ENCODE measurements at places on chromosomes 12 and 14.

DNA sequence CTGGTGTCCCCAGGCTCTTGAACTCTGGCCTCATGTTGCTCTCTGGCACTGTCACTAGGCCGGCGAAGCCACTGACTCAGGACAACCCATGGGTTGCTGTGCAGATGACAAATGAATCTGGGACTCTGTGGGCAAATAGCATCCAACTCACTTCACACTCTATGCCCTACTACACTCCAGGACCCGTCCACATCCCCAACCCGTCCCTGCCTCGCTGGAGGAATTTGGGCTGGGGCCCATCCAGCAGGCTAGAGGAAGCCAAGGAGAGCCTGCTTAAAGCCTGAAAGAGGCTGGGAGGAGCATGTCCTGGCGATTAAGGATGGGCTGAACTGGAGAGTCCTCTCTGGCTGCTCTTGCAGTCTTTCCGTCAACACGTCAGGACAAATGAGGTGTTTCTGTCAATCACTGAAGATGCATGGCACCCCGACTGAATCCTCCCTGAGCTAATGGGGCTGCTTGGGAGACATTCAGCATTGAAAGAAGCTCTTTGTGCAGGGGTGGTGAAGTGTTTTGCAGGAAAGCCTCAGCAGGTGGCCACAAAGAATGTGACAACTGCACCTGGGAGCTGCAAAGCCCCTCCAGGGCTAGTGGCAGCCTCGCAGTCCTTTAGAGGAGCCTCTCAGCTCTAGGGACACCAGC is 71.7 kb downstream of the ANO2 start:
- no peak for DNase-seq

- DNase-seq = no peak
Measured at GRCh38 chr12:8455727-8456360, at the start of gene CLEC6A. Gene CLEC6A, plus strand, starts transcription at chr12:8455962. Its CDS starts 150 bp downstream, at chr12:8456112.

DNA sequence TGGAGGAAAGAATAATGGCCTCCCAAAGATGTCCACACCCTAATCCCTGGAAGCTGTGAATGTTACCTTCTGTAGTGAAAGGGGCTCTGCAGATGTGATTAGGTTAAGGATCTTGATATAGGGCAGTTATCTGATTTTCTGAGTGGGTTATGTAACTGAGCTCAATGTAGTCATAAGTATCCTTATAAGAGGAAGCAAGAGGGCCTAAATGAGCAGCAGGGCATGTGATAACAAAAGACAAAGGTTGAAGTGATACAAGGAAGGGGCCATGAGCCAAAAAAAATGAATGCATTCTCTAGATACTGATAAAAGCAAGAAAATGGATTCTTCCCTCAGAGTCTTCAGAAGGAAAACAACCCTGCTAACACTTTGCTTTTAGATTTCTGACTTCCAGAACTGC is 78.8 kb downstream of the OSBPL8 start:
- DNase-seq = no peak

DNA sequence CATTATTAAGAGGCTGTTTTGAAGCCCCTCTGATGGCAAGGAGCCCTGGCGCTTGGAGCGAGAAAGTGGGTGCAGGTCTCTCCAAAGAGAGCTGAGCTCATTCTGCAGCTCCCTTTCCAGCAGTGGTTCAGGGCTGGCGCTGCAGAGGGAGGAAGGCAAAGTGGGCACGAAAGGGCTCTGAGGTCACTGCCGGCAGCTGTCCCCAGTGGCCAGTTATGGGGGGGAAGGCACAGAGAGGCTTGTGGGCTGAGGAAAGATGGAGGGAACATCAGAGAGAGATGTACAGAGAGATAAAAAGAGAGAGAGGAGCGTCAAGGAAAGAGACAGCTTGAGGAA is 75.2 kb upstream of the TBX5 start:
- no peak for DNase-seq

- DNase-seq = no peak
Measured at GRCh38 chr12:19666070-19666469, 226.8 kb downstream of the AEBP2 start.

GRCh38 chr12:125149160-125150108 is 84.2 kb downstream of the AACS start:
- no peak for DNase-seq

GRCh38 chr12:124675881-124676713 is 108.7 kb upstream of the NCOR2 start:
- no peak for DNase-seq

DNA sequence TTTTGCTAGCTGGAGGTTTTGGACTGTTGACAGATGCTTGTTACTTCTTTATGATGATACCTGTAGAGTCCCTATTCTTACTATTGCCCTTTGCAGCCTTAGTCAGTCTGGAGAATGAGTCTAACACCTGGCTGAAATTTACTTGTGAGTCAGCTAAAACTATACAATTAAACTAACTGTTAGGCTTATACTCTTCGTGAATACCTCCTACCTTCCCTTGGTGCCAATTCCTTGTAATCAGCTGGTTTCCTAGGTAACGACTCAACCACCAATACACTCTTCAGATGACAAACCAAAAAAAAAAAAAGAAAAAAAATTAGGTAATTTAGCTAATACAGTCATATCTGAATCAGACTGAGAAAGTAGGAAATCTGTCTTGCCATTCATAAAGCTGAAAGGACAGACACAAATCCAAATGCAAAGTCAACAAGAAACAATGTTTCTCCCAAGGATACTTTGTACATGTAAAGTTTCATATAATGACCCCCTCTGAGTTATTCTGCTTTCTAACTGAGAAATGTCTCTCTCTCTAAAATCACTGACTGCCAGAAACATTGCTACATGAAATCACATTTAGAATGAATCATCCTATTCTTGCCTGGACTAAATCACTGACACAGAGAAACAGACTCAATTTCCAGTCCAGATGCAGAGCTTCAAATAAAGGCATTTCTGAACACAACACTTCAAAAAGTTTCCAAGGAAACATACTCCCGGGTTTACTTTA is 56.5 kb upstream of the CDKL1 start:
- no peak for DNase-seq

GRCh38 chr14:101202627-101203404 is 299.3 kb upstream of the RTL1 start:
- no peak for DNase-seq

DNA sequence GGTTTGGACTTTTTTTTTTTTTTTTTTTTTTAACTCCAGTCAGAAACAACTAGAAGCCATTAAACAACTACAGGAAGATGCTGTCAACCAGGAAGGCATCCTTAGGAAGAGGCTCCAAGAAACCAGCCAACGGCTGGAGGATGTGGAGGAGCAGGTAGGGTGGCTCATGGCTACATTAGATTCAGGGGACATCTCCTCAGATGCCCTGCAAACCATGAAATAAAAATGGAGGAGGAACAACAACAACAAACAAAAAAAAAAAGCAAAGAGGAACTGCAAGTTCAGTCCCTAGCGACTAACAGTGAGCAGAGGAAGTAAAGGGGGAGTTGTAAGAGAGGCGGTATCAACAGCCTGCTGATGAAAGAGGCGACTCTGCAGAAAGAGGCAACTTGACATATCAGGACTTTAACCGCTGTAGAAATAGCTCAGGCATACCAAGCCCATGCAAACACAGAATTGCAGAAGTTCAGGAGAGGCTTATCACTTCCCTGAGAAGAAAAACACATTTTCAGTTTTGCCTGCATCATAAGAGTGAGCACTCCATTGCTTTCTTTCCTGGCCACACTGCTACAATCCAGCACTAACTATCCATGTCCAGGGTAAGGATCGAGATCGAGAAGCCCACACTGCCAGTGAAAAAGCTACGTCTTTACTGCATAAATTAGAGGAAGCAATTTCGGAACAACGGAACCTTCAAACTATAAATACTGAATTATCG is 103.5 kb upstream of the BCAT1 start:
- peak; percentile 87 for DNase-seq

GRCh38 chr12:81284137-81284536 is 206.3 kb downstream of the ACSS3 start:
- DNase-seq = no peak

GRCh38 chr14:88179716-88180115 is 143.4 kb downstream of the KCNK10 start:
- no peak for DNase-seq

DNA sequence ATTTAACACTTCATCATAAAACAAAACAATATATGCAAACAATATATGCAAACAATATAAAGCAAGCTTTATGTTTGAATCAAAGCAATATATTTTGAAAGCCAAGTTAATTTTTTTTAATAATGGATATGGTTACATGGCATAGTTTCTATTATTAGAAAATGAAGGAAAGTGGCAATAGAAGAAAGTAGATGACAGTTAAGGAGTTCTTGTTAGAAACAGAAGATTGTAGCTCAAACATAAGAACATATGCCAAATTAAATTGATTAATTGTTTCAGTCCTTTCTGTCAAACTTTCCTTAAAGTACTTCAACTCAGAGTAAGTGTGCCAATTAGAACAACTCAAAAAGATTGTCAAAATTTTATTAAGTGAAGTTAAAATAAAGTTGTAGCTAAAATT is 1248.3 kb downstream of the SLC16A7 start:
- DNase-seq = no peak

DNA sequence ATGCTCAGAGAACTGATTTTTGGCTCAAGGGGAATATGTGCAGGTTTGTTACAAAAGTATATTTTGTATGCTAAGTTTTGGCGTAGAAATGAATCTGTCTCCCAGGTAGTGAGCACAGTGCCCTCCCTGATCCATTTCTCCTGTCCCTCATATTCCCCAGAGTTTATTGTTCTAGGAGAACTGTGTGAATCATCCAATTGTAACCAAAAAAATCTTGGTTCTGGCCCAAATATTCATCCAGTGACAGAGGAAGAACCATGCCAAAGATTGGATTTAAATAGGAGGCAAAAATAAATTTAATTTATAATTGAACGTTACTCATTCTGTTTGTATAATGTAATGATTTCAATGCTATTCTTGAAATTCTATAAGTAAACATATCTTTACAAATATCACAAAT is 4.8 kb downstream of the CATSPERB start:
- no peak for DNase-seq

GRCh38 chr12:57736741-57737466 is 1.6 kb downstream of the AGAP2 start:
- no peak for DNase-seq

Data from naive thymus-derived CD4-positive, alpha-beta T cell (primary cell).